Muscle of leg (tissue), 16 donors: ENCODE measurements at places on chromosomes 1 and 21.

GRCh38 chr1:9062846-9063245 is 6.6 kb downstream of the SLC2A5 start:
- DNase-seq, result no peak

GRCh38 chr1:81437649-81438048 is 363.1 kb upstream of the ADGRL2 start:
- DNase-seq, result no peak

- DNase-seq, result no peak
Measured at GRCh38 chr1:145796753-145797152, 27.1 kb downstream of the RNF115 start.

DNA sequence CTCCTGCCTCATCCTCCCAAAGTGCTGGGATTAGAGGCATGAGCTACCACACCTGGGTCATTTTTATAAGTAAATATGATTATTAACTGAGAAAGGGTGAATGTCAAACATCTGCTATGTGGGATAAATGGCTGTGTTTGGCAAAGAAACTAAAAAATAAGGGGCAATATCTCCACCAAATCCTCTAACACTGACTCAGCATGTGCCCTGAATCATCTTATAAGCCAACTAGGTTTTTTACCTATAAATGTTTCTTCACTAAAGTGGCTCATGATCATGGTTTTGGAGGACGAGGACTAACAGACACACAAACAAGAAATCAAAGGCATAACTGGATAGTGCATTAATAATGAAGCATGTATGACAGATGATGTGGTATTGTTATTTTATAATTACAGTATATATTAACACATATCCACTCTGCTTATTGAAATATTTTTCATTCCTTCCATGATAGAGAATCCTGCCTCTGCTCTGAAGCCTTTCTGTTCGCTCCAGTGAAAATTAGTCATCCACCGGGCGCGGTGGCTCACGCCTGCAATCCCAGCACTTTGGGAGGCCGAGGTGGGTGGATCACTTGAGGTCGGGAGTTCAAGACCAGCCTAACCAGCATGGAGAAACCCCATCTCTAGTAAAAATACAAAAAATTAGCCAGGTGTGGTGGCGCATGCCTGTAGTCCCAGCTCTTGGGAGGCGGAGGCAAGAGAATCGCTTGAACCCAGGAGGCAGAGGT is 11.7 kb upstream of the ARHGAP29 start:
- DNase-seq, result no peak

GRCh38 chr1:107795441-107795840 is 169.5 kb downstream of the VAV3 start:
- DNase-seq, result no peak

GRCh38 chr21:15224346-15225086 is 159.7 kb upstream of the NRIP1 start:
- DNase-seq, result no peak

DNA sequence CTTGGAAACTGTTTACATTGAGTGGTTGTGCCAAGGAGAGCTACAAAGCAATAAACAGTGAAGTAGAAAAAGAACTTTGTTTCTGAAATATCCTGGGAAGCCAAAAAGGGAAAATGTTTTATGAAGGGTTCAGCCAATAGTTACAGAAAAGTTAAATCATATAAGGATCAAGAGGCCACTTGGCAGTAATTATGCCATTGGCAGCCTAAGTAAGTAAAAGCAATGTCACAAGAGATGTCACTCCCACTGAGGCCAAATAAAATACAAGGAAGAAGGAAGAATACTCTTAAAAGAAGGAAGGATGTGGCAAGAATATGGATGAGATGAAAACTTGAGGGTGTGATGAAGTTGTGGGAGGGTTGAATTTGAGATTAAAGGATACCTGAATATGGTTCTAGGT is 45.2 kb downstream of the EDEM3 start:
- peak; percentile 11 for DNase-seq

- peak; percentile 73 for DNase-seq
Measured at GRCh38 chr1:65471861-65472332, 51.4 kb downstream of the LEPR start.

GRCh38 chr1:225848030-225848955 is 33.9 kb downstream of the TMEM63A start:
- peak; percentile 63 for DNase-seq

GRCh38 chr1:192045131-192045530 is 113.1 kb upstream of the RGS18 start:
- DNase-seq, result peak; percentile 5

GRCh38 chr1:230707732-230708630 is 5.9 kb downstream of the AGT start:
- no peak for DNase-seq

DNA sequence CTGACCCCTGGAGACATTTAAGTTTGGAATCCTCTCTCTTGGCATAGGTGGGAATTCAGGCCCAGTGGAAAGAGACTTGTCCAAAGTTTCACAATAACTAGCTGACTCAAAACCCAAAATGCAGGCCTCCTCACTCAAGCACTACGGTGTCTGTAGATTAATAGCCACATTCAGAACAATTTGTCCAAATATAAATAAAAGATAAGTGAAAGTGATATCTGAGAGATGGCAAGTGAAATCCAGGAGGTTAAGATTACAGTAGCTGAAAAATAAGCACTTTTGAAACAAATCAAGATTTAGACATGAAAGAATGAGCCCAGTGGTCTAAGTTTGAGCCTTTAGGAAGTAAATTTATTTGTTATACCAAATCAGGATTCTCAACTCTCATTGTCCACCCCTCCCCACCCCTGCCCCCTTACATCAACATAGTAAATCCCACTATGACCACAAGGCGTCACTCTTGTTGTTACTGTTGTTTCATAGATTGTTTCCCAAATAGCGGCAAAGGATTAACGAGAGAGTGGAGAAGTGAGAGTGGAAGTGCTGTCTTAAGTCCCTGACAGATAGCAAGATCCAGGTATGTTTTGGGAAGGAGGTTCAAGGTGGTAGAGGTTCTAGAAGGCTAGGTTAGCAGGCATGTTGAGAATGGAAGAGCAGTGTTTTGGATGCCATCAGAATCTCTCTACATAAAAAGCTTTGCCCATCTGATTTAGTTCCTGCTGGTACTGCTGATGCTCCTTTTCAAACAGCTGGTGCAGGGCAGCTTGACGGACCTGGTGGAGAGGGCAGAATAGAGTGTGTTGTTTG is 7.1 kb upstream of the TPM3 start:
- DNase-seq, result peak; percentile 84

DNA sequence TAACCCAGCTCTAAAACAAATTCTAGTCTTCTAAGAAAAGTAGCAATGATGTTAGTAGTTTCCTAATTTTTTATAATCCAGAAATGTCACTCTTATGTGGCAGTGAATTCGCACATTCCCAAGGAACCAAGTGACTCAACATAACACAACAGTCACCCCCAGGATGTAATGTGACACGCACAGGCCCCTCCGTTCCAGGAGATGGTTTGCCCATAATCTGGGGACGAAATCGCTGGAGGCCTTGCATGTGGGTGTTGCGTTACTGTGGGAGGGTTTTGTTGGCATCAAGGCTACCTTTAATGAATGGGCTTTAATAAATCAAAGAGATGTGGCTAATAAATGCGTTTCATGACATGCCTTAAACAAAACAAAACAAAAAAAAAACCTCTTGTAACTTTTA is 50.9 kb downstream of the EVA1C start:
- no peak for DNase-seq

GRCh38 chr21:35850542-35851103 is 209.7 kb downstream of the SETD4 start:
- DNase-seq, result no peak

- peak; percentile 14 for DNase-seq
Measured at GRCh38 chr1:233543338-233544255, 70.3 kb upstream of the KCNK1 start.

GRCh38 chr1:42753070-42753469 is 13.0 kb upstream of the CLDN19 start:
- no peak for DNase-seq

DNA sequence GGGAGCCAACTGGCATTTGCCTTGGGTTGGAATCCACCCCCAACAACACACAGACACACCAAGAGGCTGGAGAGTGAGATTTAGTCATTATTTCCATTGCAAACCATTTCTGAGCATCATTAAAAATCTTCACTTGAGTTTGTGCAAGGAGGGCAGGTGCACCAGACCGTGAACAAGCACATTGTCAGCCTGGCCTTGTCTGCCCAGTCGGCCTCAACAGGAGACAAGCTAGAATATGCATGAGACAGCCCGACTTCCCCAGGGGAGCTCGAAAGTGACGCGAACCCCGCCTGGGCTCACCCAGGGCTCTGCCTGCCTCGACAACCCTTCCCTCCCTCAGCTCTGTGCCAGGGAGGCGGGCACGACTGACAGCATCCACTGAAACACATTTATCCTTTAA is 15.4 kb upstream of the GUCA2B start:
- DNase-seq, result no peak

- DNase-seq, result peak; percentile 94
Measured at GRCh38 chr1:117695796-117696490, 90.1 kb downstream of the TENT5C start.

- no peak for DNase-seq
Measured at GRCh38 chr1:213103377-213104306, 52.6 kb downstream of the RPS6KC1 start.

- no peak for DNase-seq
Measured at GRCh38 chr1:71667216-71667615, 586.4 kb upstream of the ZRANB2 start.

GRCh38 chr21:17794518-17795145 is 24.5 kb downstream of the C21orf91 start:
- DNase-seq, result no peak

GRCh38 chr1:195951313-195951712 is 656.9 kb downstream of the KCNT2 start:
- no peak for DNase-seq

- no peak for DNase-seq
Measured at GRCh38 chr1:70874818-70875217, 172.8 kb downstream of the PTGER3 start.

GRCh38 chr1:75273110-75273509 is 138.9 kb downstream of the LHX8 start:
- no peak for DNase-seq

DNA sequence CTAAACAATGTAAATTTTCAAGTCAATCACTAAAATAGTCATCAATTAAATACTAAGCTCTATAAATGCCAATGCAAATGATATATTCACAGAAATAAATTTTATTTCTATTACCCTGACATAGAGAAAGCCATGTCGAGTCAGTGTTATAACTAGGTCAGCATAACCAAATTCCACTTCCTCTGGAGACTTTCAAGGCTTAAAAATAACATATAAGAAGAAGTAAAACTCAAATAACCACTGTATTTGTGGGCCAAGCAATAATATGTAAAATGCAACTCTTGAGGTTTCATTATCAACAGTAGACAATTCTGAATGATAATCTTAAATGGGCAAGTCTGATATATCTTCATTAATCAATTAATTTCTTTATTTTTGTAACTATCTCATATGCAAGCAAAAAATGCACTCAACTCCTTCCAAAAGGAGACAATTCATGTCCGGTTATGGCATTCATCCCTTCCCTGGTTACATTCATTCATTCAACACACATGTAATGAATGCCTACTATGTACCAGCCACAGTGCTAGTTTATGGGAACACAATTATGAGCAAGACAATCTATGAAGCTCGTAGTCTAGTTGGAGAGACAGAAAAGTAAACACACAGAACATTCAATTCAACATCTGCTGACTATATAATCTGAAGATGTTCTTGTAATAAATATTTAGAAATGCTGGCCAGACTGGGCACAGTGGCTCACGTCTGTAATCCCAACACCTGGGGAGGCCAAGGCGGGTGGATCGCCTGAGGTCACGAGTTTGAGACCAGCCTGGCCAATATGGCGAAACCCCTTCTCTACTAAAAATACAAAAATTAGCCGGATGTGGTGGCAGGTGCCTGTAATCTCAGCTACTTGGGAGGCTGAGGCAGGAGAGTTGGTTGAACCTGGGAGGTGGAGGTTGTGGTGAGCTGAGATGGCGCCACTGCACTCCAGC is 37.1 kb upstream of the CAP1 start:
- peak; percentile 35 for DNase-seq

GRCh38 chr1:27521861-27522431 is 32.0 kb upstream of the WASF2 start:
- DNase-seq, result peak; percentile 30
